ENCODE measurements at places on chromosomes 11 and 22. TPM values are rescaled to one million over a fixed set of nuclear protein-coding genes. Genes with fewer than 3 reads are reported as not detected.

The APOBEC3C gene
- 21.7 TPM for total RNA-seq

DNA sequence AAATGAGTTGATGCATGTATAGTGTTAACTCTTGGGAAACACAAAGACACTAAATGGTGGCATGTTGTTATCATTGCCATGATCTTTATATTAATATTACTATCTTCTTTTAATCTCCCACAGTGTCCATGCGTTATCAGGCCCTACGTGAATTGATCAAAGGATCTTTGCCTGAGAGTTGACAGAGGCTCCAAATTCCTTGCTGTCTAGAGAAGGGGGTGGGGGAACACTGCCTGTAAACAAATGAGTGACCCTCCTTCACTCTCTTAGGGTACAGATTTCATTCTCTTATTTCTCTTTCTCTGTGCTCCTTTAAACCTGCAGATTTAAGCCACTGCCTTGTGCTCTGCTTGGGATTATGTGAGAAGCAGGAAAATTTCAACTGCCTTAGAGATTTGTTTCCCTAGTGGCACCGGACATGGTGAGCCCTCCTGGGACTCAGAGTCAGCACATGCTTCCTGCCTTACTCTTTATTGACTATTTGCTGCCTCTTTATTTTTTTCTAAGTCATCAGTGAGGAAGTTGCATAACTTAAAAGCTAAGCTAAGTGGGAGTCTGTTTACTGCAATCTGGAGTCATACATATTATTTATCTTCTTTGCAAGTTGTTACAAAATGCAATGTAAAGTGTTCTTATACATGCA is 122.9 kb downstream of the MAML2 start:
- H3K27me3 ChIP-seq = no peaks in the 10 kb centered on the region
- H3K4me1 ChIP-seq = peaks cover 75% of the 10 kb centered on the region
- no peak overlapping the region for H3K4me3 ChIP-seq
- peak; percentile 88 for DNase-seq

DNA sequence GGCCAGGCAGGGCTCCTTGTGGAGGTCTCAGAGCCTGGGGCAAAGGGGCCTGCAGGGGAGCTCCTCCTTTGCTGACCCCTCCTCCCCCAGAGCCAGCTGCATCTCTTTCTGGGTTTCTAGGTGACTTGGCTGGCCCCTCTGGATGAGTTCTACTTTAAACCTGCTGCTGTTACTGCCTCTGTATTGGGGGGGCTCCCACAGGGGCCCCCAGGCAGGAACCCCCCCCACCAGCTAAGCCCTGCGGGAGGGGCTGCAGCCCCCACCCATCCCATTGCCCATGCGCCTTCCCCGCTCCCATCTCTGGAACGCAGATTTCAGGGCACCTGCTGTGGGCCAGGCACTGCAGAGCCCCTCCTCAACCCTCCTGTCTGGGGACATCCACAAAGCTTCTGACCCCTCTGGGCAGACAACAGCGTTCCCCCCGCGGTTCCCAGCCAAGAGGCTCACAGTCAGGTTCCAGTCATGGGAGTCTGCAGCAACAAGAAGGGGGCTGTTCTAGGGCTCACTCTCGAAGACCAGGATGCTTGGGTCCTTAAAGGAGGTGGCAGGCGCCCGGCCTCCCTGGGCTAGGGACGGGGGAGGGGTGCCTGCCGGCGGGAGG is 815 bp upstream of the PLCB3 start:
- no peak overlapping the region for H3K4me3 ChIP-seq
- no peaks in the 10 kb centered on the region for H3K27me3 ChIP-seq
- peaks cover 12% of the 10 kb centered on the region for H3K4me1 ChIP-seq
- H3K27ac ChIP-seq = no peak overlapping the region
- no peak for DNase-seq

DNA sequence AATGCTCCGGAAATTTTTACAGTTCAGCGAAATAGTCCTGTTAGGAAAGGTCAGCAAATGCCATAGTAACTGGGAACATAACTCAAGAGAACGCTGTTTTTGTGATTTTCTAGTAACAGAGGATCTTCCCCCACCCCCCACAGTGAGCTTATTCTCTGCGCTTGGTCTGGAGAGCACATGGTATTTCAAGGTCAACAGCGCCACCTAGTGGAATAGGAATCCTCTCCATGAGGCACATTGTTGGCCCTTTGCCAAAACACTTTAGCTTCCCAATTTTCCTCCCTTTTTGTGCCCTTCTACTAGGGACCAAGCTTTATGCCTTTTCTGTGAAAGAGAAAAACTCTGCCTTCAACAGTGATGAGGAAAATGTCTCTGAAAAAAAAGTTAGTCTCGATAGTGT is 13.2 kb upstream of the OR4C12 start:
- H3K27me3 ChIP-seq = no peaks in the 10 kb centered on the region
- no peaks in the 10 kb centered on the region for H3K36me3 ChIP-seq
- no peak overlapping the region for H3K27ac ChIP-seq
- H3K4me3 ChIP-seq = no peak overlapping the region
- H3K4me1 ChIP-seq = no peaks in the 10 kb centered on the region

GRCh38 chr11:61851900-61852295 is 23.8 kb downstream of the FADS2 start:
- H3K4me3 ChIP-seq = no peak overlapping the region
- H3K27me3 ChIP-seq = no peaks in the 10 kb centered on the region
- DNase-seq = no peak
- H3K36me3 ChIP-seq = no peaks in the 10 kb centered on the region

The ZP1 gene
- total RNA-seq = not detected

GRCh38 chr11:72712168-72712751 is 38.0 kb upstream of the PDE2A start:
- peaks cover 14% of the 10 kb centered on the region for H3K4me1 ChIP-seq
- no peaks in the 10 kb centered on the region for H3K36me3 ChIP-seq
- peak; percentile 82 for DNase-seq

DNA sequence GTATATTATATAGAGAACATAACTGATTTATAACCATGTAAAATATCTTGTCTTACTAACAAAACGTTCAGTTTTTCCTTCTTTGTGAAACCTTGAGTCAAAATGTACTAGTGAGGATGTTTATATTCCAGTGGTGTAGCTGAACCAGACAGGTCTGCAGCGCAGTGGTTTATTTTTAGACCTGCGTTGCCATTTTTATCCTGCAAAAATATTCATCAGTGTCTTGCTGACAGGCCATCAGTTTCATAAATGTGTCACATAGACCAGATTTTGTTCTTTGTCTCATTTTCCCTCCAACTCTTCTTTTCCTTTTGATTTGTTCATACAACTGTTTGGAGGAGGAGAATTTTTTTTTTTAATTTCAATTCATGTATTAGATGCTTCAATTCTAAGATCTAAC is 43.1 kb downstream of the HSD17B12 start:
- H3K27ac ChIP-seq = no peak overlapping the region
- H3K27me3 ChIP-seq = no peaks in the 10 kb centered on the region
- H3K4me1 ChIP-seq = peaks cover 2% of the 10 kb centered on the region
- peaks cover 3% of the 10 kb centered on the region for H3K36me3 ChIP-seq

GRCh38 chr11:96050435-96051182 is 126.7 kb upstream of the MTMR2 start:
- no peaks in the 10 kb centered on the region for H3K27me3 ChIP-seq
- peaks cover 85% of the 10 kb centered on the region for H3K4me1 ChIP-seq
- no peak overlapping the region for H3K27ac ChIP-seq
- H3K36me3 ChIP-seq = no peaks in the 10 kb centered on the region

The ZNF280A gene
- total RNA-seq = not detected

- H3K4me1 ChIP-seq = no peaks in the 10 kb centered on the region
- H3K27me3 ChIP-seq = no peaks in the 10 kb centered on the region
- DNase-seq = no peak
These were observed 3.2 kb upstream of the MRPL23 start for GRCh38 chr11:1943977-1944376.

DNA sequence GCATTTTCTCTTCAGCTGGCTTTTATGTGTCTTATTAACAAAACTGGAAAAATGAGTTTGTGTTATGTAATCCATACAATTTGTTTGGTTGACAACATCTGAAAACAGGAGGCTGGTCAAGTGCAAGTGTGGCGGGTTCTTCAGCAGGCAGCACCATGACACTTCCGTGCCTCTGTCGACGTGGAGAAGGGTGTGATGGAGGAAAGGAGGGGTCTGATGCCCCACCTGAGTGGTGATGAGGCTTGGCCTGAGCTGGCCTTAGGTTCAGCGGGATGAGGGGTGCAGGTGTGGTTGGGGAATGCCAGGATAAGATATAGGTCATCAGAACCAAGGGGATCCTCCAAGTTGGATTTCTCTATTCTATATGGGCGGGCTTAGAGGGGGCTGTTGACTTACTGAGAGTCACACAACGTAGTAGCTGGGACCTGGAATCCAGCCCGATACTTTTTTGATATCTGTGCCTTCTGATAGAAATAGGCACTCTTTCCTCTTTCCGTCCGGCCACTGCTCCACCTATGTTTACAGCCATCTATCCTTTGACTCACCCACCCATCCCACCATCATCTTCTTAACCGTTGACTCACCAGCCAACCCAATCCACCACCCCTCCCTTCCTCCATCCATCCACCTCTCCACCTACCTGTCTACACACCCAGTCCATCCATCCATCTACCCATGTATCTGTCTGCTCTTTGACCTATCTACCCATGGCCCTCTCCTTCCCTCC is 29.0 kb downstream of the SHANK3 start:
- peaks cover 3% of the 10 kb centered on the region for H3K4me1 ChIP-seq
- H3K27ac ChIP-seq = no peak overlapping the region

DNA sequence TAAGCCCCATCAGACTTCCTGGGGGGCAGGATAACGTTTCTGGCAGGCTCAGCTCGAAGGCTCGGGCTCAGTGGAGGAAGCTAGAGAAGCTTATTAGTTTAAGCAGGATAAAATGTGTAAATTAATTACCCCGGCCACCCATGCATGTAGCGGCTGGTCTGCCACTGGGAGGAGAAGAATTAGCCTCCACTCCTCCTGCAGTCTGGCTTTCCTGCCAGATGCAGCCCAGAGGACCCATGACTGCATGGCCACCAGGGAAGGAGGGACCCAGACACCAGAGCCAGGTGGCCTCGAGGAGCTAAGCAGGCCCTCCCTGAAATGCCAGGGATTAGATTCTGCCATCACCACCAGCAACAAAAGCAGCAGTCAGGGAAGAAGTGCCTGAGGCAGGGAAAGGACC is 32.3 kb downstream of the TRIM29 start:
- H3K27me3 ChIP-seq = peaks cover 4% of the 10 kb centered on the region
- no peak overlapping the region for H3K27ac ChIP-seq
- H3K4me1 ChIP-seq = no peaks in the 10 kb centered on the region
- H3K36me3 ChIP-seq = no peaks in the 10 kb centered on the region
- no peak overlapping the region for H3K4me3 ChIP-seq

The GNB1L gene
- 9.3 TPM for total RNA-seq

DNA sequence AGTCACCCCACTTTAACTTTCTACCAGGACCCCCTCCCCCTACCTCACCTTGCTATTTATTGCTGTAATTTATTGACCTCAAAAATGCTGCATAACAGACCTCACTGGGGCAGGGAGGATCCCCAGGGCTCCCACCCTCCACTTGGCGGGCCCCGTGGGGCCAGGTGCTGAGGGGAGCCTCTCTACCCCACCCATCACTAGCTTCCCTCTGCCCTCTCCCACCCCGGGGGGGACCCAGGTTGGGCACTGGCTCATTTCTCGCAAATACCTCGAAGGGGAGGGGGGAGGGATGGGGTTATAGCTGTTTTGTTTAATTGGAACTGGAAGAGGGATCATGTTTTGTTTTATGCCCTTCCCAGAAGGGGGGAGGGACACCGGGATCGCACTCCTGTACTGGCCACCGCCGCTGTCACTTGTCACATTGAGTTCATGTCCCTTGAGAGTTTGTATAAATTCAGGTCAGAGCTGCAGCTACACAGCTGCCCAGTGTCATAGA is 16.3 kb upstream of the TMEM191C start:
- H3K36me3 ChIP-seq = peaks cover 2% of the 10 kb centered on the region
- no peak overlapping the region for H3K27ac ChIP-seq
- DNase-seq = peak; percentile 22
- no peaks in the 10 kb centered on the region for H3K27me3 ChIP-seq
- peaks cover 10% of the 10 kb centered on the region for H3K4me1 ChIP-seq

- no peaks in the 10 kb centered on the region for H3K27me3 ChIP-seq
- no peak overlapping the region for H3K4me3 ChIP-seq
- no peaks in the 10 kb centered on the region for H3K4me1 ChIP-seq
- no peak overlapping the region for H3K27ac ChIP-seq
These were observed 302.7 kb downstream of the DDX10 start for GRCh38 chr11:108967571-108967970.

- no peaks in the 10 kb centered on the region for H3K36me3 ChIP-seq
- H3K4me1 ChIP-seq = no peaks in the 10 kb centered on the region
- no peak overlapping the region for H3K27ac ChIP-seq
- no peak for DNase-seq
These were observed 548.5 kb downstream of the SOX6 start for GRCh38 chr11:15807827-15808226.

DNA sequence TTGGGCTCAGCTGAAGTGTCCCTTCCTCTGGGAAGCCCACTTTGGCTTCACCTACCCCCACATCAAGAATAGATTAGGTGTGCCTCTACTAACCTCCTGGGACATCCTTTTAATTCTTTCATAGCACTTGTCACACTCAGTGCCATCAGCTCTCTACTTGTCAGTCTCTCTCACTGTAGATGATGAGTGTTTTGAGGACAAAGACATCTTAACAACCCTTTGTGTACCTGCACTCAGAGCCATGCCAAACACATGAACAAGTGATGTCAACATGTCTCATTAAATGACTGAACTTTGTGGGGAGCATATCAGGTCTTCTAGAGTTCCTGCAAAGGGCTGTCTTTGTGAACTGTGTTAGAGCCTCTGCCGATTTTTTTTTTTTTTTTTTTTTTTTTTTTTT is 87.0 kb upstream of the AMOTL1 start:
- no peak overlapping the region for H3K4me3 ChIP-seq
- H3K36me3 ChIP-seq = no peaks in the 10 kb centered on the region
- H3K4me1 ChIP-seq = no peaks in the 10 kb centered on the region
- H3K27ac ChIP-seq = no peak overlapping the region

DNA sequence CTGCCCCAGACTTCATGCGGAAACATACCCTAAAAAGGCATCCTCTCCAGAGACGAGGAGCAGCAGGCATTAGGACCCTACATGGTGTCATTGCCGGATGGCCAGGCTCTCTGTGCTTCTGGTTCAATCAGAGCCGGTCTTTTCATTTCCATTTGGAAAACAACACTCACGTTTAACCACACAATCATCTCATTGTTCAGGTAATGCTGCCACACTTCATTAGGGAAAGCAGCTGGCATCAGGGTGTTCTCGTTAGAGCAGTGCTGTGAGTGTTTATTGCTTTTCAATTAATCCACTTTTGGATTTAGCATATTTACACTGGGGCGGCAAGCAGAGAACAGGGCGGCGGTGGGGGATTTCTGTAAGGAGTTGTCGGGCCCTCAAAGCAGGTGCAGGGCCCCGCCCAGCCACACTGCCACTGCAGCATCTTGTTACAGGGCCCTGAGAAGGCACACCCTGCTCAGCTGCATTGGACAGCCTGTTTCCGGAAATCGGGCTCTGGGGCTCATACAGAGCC is 338.6 kb downstream of the SHANK2 start:
- H3K27ac ChIP-seq = no peak overlapping the region
- H3K27me3 ChIP-seq = peaks cover 2% of the 10 kb centered on the region
- H3K4me1 ChIP-seq = no peaks in the 10 kb centered on the region
- no peak for DNase-seq
- no peak overlapping the region for H3K4me3 ChIP-seq
- H3K36me3 ChIP-seq = no peaks in the 10 kb centered on the region

The WNT7B gene
- total RNA-seq = 4.4 TPM
